ENCODE measurements at places on chromosomes 12 and 14. TPM values are rescaled to one million over a fixed set of nuclear protein-coding genes. Genes with fewer than 3 reads are reported as not detected.

The MUCL1 gene
- polyA plus RNA-seq, result not detected

The KLHL33 gene
- polyA plus RNA-seq, result 0.37 TPM

The AQP2 gene
- not detected for polyA plus RNA-seq

The STON2 gene
- 11.5 TPM for polyA plus RNA-seq

GRCh38 chr14:90797451-90797850, 18.8 kb downstream of the TTC7B start:
- no peak for DNase-seq

The RNASE7 gene
- 0.04 TPM for polyA plus RNA-seq

The NRIP2 gene
- polyA plus RNA-seq, result 0.22 TPM

The TRPV4 gene
- not detected for polyA plus RNA-seq

DNA sequence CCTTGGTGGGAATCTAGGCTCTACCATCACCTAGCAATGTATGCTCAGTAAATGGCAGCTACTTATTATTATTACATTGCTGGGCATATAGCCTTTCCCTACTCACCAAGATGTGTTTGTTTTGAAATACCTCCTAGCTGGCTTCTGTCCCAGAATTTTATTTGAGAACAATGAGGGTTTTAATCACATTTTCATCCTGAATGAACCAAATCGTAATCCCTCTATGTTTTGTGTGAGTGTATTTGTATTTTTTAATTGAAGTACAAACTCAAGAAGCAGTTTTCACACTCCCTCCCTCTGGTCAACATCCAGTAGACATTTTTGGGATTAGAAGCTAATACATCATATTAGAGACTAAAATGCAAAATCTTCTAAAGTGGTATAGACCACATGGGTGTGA, 7.6 kb downstream of the SLC7A8 start:
- DNase-seq, result no peak

- DNase-seq, result peak; percentile 84
Measured at GRCh38 chr12:53049571-53050318, at the start of gene TNS2. Gene TNS2, plus strand, starts transcription at chr12:53050065. Its CDS starts 121 bp downstream, at chr12:53050186.

GRCh38 chr14:72753044-72753710, 140.7 kb downstream of the DPF3 start:
- no peak for DNase-seq

DNA sequence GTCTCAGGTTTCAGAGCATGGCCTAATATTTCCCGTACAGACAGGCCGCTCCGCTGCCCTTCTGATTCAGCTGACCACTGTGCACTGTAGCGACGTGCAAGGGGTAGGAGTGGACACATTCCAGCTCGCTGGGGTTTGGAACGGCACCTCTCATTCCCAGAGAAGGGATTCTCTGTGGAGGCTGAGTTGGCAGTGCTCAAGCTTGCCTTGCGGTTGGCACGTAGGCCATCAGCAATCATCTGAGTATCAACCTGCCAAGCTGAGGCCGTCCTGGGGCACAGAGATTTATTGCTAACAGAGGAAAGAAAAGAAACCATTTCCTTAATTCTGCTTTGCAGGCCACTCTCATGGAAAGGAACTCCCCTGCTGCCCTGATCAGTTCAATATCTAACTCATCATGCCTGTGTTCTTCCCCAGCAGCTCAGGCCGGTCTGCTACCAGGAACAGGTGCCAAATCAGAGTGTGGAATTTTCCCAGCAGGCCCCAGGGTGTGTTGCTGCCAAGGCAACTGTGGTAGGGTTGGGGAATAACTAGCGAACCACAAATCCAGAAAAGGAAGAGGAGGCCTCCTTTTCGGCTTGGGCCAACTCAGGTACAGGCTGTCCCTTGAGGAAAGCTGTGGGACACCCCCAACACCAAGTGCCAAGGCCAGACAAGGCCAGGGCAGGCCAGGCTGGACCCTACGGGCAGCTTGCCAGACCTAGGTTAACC, 92.5 kb downstream of the SSPN start:
- no peak for DNase-seq

DNA sequence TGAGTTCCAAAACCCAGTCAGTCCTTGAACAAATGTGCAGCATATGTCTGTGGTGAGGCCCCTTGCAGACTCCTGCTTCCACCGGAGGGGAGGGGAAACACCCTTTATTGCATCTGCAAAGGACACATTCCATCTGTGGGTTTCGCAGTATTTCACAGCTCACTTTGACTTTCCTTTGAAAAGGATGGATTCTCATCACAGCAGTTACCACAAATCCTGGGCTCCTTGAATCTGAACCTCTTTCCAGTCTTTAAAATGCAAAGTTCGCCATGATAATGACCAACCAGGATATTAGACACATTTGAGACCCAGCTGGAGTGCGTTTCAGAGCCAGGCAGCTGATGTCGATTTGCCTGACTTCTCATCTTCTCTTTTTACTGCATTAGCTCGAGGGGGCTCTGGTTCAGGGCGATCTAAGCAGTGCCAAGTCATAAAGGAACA, 242.4 kb downstream of the SLC15A4 start:
- no peak for DNase-seq

- no peak for DNase-seq
Measured at GRCh38 chr12:52015532-52016041, 8.8 kb downstream of the TAMALIN start.

- DNase-seq, result peak; percentile 73
Measured at GRCh38 chr12:70176290-70176689, 66.9 kb upstream of the CNOT2 start.

The TPH2 gene
- polyA plus RNA-seq, result not detected

- DNase-seq, result no peak
Measured at GRCh38 chr12:53258541-53259539, 9.3 kb upstream of the ESPL1 start.

DNA sequence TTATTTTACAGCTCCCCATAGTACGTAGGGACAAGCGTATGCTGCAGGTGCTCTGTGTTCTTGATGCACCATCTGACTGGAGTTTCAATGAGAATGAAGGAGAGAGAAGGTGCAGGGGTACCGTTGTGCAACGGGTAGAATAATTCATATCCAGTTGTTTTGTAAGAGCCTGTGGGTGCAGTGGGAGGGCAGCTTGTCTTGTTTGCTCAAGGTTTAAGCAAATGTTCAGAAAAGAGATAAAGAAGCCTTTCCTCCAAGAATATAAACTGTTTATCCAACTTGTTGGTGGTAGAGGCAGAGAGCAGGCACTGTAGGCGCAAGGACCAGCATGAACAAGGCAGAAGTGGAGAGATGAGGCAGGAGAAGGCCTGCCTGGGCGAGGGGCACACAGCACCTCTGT, 64.2 kb downstream of the ADCK1 start:
- DNase-seq, result no peak

The GUCY2C gene
- 57.4 TPM for polyA plus RNA-seq

The NAV3 gene
- polyA plus RNA-seq, result 1.9 TPM

DNA sequence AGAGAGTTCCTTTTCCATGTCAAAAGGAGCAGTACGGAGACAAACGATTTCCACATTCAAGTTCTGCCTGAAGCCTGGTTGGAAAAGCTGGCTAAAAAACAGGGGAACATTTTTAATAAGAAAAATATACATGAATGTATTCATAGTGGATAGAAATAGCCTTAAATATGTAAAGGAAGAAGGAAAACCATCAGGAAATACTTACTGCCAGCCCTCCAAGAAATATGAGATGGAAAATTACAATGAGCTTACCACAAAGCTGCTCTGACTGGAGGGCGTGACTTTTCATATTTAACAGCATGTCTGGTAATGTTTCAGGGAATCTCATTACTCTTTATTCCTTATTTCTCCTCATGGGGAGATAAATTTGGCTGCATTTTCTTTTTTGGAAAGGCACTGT, 75.9 kb upstream of the ZDHHC17 start:
- no peak for DNase-seq

DNA sequence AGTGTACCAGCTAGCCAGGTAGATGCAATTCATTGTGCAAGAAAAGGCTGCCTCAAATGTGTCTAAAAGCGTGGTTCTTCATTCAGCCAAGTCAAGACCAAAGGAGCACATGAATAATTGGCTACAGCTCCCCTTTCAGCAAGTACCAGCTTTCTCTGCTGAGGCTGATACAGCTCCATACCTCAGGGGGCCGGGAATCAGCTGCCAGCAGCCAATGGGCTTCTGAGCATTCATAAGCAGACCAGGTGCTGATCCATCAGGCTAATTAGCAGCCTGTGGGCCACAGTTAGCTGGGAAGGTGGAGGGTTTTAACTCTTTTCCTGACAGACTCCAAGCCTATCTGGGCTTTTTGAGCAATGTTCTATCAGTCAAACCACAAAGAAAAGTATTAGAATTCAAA, 264.7 kb downstream of the APAF1 start:
- no peak for DNase-seq

The HSPB8 gene
- 1.3 TPM for polyA plus RNA-seq

DNA sequence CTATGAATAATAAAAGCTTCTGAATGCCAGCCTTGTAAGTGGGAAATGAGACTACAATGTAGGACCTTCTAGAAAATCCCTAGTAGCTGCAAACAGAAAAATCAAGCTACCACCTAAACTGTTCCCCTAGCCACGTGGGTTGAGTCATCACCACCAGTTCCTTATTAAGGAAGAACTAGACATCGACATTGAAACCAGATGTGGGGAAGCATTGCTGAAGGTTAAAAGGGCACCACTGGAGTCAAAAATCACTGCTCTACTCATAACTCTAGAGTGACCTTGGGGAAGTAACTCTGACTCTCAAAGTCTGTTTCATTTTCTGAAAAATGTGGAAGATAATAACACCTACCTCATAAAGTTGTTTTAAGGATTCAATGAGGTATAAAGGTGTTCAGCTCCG, 9.4 kb upstream of the CNIH1 start:
- no peak for DNase-seq

GRCh38 chr14:106308839-106309389, 782.5 kb downstream of the TMEM121 start:
- no peak for DNase-seq

GRCh38 chr12:105469701-105470100, 139.2 kb downstream of the C12orf75 start:
- no peak for DNase-seq

The KCNK13 gene
- 0.15 TPM for polyA plus RNA-seq

DNA sequence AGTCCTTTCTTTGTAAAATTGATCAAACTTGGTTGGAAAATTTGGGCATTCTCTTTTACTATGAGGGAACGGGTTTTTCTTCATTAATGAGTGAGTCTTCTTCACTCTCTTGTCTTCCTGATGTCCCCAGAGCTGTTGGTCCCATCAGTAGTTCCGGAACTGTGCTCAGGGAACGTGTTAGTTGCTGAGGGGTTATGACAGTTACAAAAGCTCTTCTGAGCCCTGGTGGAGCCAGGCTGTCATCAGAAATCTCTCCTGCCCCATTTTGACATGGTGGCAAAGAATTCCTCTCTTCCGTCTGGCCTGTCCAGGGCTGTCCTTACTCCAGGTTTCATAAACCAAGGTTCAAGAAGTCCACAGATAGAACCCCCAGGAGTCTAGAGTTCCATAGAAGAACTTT, 208.5 kb downstream of the SLC41A2 start:
- no peak for DNase-seq

DNA sequence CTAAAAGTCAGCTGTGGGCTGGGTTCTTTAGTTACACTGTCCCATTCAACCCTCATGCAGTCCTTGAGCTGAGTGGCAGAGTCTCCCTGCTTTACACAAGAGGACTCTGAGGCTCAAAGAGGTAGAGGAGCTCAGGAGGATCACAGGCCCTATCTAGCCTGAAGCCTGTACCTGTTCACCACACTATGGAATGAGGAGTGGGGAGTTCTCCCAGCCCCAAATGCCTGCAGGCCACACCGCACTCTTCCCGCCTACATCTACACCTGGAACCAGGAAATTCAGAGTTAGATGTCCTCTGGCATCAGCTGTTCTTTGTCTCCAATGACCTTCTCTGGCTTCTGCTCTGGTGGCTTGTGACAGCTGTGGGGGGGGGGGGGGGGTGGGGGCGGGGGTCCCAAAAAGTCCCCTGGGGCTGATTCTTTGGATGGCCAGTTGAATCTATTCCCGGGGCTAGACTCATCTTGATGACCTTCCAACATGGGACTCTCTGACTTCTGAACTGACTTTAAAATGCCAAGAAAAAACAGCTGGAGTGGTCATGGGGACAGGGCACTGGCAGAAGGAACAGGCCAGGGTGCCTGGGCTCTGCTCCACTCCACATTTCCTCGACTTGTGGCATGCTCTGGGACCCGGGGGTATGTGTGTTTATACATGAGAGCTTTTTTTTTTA, 30.6 kb downstream of the RIN3 start:
- no peak for DNase-seq

DNA sequence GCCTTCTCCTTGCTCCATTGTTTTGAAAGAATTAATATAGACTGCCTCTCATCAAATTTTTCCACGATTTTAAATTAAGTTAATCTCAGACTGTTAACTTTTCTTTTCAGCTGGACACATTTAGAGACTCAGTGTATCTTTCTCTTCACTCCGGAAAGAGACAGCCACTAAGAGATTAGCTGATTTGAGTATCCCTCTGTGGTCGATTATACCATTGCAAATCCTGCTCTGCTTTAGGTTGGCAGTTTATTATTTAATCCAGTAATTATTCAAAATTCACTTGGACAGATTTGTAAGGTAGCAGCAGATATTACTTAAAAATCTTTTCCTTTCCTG, 588 bp upstream of the TWF1 start:
- DNase-seq, result no peak

The B4GALNT3 gene
- 6.6 TPM for polyA plus RNA-seq

The OTOGL gene
- polyA plus RNA-seq, result 0.09 TPM

GRCh38 chr12:65814038-65814437, 10.2 kb upstream of the HMGA2 start:
- DNase-seq, result no peak

The AQP6 gene
- polyA plus RNA-seq, result not detected

DNA sequence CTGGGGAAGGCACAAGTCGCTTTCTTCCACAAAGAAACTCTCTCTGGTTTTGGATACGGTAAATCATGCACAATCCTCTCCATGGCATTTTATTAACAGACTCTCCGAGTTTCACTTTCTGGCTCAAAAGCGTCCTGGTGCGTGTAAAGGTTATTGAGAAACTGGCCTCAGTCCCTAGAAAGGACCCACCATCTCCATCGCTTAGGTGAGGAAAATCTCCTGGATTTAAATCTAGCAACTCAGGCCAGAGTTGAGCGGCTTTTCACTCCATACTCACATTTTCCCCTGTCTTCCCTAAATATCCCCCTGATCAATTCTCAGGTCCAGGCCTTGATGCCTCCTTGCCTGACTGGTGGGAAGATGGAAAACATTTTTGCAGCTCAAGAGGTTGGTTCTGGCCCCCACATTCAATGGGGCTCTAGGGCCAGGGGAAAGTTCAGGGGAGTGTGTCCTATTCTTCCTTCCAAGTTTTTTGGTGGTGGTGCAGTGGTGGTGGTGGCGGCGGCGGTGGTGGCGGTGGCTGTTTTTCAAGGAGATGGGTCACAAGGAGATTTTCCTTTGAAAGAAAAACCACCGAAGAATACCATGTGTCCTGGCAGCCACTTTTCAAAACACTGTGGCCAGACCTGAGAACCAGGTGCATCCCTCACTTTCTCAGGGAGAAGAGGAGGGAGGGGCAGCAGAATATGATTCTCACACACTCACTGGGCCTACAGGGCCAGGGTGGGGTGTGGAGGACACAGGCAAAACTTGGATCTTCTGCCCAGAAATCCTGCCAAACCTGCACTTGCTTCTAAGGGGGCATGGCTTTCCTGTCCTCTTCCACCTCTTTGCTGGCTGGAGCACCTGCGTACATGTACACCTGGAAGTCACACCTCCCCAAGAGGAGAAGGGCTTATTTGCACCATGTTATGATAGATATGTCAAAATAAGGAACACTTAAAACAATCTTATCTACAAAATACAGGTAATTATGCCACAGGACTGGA, 46.7 kb upstream of the PNMA1 start:
- DNase-seq, result no peak

Measured in small intestine (tissue), 16 donors.